Bone marrow (tissue), 2 donors: ENCODE measurements at places on chromosomes 16 and 17.

DNA sequence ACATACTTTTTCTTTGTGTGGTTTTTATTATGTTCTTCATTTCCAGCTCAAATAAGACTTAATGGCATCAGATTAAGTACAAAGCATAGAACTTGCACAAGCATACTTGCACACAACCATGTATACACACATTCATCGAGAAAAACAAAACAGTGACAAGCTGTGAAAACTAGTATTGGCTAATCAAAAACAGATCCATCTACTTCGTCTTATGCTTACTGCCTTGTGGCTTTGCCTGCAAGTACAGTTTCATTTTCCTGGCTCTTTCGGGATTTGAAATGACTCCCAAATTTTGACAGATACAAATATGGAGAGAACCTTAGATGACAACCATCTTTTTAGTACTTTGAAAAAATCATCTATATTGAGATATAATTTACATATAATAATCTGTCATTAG, 338.3 kb downstream of the BCAS3 start:
- no peak for DNase-seq

GRCh38 chr17:77405867-77406732, 265.3 kb downstream of the SEC14L1 start:
- DNase-seq = peak; percentile 64

GRCh38 chr16:3127745-3128144, 7.1 kb upstream of the ZNF213 start:
- no peak for DNase-seq

DNA sequence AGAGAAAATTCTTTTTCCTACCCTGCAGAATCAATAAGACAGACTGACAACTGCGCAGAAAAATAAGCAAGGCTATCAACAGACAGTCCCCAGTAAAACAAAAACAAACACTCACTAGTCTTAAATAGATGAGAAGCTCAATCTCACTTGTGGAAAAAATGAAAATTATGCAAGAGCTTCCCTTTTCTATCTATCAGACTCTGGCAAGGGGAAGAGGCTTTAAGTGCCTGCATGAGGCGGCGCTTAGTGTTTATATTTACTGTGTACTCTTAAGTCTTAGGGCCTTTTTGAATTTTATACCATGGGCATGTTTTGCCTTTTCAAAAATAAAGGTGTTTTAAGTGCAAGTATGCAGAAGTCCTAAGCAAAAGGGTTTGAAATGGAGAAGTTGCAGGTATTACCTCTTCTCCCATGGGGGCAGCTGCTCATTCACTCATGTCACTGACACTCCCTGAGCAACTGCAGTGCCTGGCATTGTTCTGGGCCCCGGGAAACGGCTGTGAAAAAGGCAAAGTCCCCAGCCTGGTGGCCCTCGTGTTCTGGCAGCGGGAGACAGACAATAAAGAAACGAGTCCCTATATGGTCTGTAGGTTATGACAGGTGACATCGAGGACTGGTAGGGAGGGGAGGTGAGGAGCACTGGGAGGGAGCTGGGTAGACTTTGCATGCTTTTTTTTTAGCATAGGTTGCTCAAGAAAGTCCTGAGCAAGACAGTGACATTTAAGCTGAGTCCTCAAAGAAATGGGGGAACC, 35.2 kb downstream of the HSBP1 start:
- DNase-seq = peak; percentile 41

- DNase-seq = peak; percentile 7
Measured at GRCh38 chr16:53509906-53510703, 7.1 kb upstream of the AKTIP start.

GRCh38 chr17:60153606-60154390, 4.0 kb downstream of the CA4 start:
- no peak for DNase-seq

DNA sequence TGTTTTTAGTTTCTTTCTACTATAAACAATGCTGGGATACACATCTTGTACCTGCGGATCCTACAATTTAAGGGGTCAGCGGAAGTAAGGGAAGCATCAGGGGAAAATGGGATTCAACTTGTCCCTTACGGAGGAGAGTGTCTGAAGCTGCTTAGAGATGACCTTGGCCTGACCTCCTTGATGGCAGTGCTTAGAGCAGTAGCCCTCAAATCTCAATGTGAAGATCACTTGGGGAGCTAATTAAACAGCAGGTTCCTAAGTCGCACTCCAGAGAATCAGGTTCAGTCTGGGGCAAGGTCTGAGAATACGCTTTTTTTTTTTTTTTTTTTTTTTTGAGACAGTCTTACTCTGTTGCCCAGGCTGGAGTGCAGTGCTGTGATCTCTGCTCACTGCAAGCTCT, 9.6 kb upstream of the METTL16 start:
- DNase-seq = no peak

GRCh38 chr16:10827691-10828341, 9.2 kb upstream of the TVP23A start:
- no peak for DNase-seq

- no peak for DNase-seq
Measured at GRCh38 chr17:56820207-56820606, 13.5 kb downstream of the C17orf67 start.
